ENCODE measurements at places on chromosomes 13 and 19.

GRCh38 chr13:24629320-24629719, 50.9 kb upstream of the ATP12A start:
- no peak for DNase-seq

GRCh38 chr19:46495786-46496099, at the start of gene PNMA8B:
Gene PNMA8B, minus strand, starts transcription at chr19:46495867. Its CDS starts 402 bp downstream, at chr19:46495465.
- DNase-seq = peak; percentile 62

DNA sequence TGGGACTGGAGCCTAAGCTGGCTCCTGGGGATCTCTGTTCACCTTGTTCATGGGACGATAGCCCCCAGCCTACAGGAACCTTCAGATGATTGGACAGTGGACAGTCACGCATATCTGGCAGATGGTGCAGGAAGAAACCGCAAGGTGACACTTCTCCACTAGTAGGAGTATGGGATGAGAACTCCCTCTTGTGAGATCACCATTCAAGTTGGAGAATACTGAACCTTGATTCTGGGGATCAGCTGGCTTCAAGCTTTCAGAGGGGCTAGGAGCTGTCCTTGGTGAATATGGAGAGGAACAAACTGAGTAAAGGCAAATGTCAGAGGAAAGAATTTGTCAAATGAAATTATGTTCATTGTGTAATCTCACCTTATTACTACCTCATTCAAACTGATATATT, 204.5 kb downstream of the PDS5B start:
- DNase-seq = no peak

- no peak for DNase-seq
Observed at GRCh38 chr13:110524541-110525257, 36.8 kb downstream of the RAB20 start.

GRCh38 chr13:36837354-36838092, 18.5 kb downstream of the RFXAP start:
- DNase-seq = no peak

GRCh38 chr13:102561933-102562332, 34.9 kb upstream of the TPP2 start:
- no peak for DNase-seq

DNA sequence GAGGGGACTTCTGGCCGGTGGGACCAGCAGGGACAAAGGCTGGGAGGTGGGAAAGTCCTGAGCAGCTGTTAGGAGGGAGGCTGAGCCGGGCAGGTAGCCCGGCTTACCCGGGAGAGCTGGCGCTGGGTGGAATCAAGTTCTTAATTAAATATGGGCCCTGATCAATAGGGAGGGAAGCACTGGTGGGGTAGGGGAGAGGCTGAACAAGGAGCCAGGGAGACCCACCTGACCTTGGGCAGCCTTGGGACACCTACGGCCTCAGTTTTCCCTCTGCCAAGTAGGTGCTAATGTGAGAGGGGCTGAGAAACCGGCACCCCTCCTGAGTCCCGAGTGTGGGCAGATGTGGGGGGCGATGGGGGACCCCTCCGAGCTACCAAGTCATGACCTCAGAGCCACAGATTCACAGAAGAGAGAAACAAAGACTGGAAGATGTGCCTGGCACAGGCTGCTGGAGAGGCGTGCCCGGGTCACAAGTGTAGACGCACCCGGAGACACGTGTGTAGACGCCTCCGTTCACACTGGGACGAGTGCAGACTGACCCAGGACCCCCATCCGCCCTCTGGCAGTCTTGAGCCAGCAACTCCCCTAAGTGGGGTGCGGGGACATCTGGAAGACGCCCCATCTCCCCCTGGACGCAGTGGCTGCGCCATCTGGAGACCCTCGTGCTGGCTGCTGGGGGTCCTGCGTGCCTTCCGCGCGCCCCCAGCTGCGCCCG, 8.4 kb downstream of the ONECUT3 start:
- no peak for DNase-seq

- peak; percentile 57 for DNase-seq
Observed at GRCh38 chr19:36009220-36009619, 607 bp upstream of the SYNE4 start.

DNA sequence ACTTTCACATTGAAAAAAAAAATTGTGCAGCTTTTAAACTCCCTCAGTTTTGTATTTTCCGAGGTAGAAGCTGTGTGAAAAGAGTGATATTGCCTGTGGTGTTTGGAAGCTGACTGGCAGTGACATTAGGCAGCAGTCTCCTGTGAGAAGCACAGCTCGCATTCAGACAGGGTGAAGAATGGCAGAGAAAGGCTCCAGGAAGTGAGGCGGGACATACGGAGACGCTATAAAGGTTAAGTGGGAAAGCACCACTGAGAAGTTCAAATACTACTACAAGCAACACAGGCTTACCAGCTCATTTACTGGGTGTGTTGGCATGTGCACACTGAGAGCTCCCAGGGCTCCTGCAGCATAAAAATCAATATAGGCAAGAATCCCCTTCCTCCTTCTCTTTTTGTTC, 88.4 kb downstream of the RXFP2 start:
- no peak for DNase-seq

DNA sequence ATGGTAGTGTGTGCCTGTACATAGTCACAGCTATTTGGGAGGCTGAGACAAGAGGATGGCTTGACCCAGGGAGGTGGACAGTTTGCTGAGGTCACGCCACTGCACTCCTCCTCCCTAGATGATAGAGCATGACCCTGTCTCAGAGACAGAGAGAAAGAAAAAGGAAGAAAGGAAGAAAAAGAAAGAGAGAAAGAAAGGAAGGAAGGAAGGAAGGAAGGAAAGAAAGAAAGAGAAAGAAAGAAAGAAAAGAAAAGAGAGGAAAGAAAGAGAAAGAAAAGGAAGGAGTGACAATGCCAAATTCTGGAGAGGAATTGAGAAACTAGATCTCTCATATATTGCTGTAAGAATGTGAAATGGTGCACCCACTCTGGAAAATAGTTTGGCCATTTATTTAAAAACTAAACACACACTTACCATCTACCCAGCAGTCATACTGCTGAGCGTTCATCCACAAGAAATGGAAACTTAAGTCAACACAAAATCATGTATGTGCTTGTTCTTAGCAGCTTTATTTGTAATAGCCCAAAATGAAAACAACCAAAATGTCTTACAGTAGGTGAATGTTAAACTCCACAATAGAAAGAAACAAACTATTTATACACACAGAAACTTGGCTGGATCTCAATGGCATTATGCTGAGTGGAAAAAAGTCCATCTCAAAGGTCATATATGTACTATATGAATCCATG, 7.5 kb downstream of the TEX101 start:
- DNase-seq = no peak

- DNase-seq = no peak
Observed at GRCh38 chr19:49888510-49888824, 8.2 kb downstream of the IL4I1 start.

DNA sequence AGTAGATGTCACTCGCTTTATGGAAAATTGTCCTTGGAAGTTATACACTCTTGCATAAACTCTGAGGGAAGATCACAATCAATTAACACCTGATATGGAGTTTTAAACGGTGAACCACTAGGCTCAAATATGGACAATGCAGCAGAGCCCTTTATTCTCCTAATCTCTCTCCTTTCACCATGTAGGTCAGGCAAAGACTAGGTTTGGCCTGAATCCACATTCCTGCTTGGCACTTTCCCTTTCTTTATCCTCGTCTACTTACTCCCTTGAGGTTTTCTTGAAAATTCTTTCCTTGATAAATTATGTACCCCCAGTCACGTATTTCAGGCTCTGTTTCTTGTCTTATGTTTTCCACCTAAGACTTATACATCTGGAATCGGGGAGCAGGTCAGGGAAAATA, 751.7 kb downstream of the DACH1 start:
- DNase-seq = no peak

DNA sequence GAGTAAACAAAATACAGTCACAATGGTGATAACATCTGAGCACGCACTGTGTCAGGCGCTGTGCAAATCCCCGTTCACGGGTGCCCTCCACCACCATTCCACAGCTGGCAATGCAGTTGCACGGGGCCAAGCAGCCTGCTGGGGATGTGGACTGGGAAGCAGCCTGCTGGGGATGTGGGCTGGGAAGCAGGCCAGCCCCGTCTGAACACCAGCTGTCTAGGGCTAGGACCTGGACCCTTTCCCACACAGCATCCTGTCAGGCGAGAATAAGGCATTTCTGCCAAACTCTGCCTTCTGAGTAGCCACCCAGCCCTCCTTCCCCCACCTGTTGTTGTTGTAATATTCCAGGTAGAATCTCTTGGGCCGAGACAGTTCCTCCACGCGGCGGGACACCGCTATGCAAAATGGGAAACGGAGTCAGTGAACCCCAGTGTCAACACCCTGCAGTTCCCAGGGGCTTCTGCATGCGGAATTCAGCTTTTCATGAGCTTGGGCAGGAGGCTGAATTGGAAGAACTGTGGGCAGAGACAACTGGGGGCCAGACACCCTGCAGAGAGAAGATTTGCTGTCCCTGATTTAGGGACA, 27.8 kb upstream of the MIER2 start:
- DNase-seq = no peak

- no peak for DNase-seq
Observed at GRCh38 chr19:23557381-23557780, 129.6 kb downstream of the ZNF675 start.

DNA sequence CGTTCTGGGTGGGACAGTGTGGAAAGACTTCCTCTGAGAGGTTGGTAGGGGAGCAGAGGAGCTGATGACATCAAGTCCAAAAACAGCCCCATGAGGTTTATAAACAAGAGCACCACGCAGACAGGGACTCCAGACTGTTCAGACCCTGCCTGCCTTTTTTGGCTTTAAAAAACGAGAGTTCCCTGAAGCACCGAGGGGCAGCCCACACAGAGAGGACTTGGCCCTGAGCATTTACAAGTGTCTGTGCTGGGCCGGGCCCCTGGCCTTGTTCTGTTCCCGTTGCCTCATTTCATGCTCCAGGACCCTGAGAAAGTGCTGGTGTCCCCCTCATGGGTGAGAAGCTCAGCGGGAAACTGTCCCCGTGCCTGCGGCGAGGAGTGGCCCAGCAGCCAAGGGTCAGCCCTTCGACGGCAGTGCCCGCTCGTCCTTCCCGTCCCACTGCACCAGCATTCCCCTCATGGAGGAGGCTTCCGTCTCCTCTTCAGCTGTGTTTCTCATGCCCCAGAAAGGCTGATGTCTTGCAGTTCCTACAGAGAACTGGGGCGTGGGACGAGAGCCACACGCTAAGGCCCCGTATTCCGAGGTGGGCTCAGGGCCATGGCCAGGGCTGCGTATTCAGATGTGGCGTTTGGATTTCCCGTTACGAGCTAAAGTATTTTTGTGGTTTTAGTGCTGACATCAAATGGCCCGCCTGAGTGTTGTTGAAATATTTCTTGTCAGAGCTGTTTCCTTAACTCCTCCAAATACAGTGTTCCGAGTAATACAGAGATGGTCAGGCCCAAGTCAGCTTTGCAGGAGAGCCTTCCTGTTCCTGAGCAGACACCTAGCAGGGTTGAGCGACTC, 93.5 kb downstream of the ATP11A start:
- DNase-seq = no peak

DNA sequence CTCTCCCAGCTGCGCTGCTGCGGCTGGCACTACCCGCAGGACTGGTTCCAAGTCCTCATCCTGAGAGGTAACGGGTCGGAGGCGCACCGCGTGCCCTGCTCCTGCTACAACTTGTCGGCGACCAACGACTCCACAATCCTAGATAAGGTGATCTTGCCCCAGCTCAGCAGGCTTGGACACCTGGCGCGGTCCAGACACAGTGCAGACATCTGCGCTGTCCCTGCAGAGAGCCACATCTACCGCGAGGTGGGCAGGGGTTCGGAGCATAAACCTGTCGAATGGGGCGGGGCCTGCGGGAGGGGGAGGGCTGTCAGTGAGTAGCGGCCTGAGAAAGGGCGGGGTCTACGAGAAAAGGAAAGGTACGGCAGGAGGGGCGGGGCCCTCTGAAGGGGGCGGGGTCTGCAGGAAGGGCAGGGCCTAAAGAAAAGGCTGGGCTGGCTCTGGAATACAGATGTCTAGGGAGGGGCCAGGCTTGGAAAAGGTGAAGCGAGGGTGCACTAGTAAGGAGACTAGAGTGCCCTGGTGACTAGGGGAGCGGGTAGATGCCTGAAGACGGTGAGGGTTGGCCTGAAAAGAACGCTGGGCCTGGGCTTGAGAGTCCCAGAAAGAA, 3.6 kb downstream of the CD37 start:
- DNase-seq = no peak

DNA sequence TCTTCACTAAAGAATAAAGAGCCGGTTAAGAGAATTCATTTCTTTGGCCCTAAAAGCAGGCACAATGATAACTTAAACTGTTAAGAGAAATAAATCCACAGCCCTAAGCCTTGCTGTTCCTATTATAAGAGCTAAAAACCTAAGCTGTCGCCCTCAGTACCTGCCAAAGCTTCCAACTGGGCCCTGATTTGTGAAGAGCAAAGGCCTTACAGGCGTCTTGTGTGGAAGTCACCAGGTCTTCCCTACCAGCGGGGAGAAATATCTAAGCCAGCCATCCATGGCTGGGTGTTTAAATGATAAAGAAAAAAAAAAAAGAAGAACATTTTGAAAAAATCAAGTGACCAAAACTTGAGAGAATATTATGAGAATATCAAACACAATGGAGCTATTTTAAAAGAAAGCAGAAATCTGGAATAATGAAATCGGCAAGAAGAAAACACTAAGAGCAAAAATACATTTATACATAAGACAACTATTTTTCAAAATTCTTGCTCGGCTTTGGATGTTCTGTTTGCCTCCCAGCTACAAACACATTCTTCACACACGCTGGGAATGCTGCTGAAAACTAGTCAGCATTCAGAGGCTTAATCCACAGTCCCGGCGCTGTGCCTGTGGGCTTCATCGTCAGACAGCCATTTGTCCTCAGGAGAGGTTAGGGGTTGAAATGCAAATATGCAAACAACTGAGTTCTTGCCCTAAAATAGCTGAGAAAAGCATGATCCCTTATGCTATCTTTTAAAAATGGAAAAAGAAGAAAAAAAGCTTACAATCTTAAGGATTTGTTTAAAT, 89.8 kb upstream of the LSM14A start:
- DNase-seq = no peak

DNA sequence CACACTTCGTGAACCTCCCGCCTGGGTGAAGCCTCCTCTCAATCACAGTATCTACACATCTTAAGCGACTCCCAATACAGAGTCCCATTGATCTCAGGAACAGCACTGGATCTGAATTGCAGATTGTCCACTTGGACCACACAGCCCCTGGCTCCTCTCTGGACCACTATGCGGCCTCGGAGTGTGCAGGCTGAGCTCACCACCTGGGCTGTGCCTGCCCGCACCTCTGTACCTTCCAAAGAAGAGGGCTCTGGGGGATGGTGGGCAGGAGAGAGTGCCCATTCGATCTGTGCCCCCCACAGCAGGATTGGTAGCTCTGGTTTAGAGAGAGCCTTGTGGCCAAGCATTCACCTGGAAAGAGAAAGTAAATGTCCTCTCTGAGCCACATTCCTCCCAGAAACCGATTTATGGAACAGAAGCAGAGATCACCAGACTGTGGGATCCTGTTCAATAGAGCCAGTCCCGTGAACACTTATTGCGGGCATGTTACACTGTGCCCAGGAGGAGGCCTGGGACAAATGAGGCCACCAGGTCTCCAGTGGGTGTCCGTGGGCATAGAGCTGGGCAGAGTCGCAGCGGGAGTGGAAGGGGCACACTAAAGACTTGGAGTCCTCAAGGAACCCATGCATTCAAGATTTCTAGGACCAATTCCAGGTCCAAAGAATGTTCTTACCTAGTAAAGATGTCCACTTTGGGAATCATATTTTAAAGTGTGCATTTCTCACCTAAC, 141.6 kb upstream of the SOX1 start:
- DNase-seq = no peak

- DNase-seq = no peak
Observed at GRCh38 chr19:42794765-42795164, 29.3 kb upstream of the PSG8 start.
